RCC 7860 (cell line): ENCODE measurements at places on chromosomes 5 and 9.
A peak's percentile ranks its signal among the peaks of the same experiment; 100 is the strongest.

- DNase-seq: no peak
These were observed 71.7 kb downstream of the ZNF462 start for GRCh38 chr9:106934442-106935238.

DNA sequence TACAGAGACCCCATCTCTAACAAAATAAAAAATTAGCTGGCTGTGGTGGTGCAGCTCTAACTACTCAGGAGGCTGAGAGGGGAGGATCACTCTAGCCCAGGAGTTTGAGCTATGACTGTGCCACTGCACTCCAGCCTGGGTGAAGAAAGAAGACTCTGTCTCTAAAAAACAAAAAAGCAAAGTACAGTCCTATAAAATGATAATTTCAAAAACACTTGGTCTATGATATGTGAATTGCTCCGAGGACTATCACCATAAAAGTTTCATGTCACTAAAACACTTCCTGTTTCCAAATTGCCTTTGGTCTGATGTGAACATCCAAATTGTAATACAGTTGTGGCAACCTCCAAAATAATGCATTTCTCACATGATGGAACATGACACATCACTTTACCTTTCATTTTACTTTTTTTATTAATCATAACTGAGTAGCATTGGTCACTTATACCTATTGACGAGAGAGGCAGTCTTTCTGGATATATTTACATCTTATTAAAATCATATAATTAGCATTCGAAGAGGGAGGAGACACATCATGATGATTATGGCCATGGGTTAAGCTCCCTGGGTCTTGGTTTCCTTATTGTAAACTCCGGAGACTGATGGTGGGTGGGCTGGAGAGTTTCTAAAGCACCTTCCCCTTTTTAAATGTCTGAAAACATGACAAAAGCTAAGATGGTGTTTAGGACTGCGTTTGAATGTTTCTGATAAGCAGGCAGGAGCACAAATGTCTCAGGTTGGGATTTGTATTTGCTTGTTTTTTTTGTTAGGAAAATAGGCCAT lies 25.8 kb upstream of the CD180 start:
- no peak for DNase-seq

DNA sequence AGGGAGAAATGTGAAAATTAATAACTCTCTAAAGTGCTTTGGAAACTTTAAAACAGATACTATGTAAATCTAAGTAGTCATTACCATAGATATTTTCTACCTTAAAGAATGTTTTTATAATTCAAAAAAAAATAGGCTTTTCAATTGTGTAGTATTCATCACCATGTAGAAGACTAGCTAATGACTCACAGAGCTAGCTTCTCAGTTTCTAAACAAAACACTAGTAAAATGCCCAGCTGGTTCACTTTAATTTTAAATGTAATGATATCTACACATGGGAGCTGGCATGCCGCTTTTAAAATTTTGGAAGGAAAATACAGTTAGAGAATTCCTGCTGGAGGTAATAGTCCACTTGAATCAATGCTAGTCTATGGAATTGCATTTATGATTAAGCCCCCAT lies 509.8 kb downstream of the CSNK1G3 start:
- no peak for DNase-seq

GRCh38 chr9:77981332-77981731 lies 50.3 kb downstream of the GNAQ start:
- DNase-seq: peak; percentile 67

DNA sequence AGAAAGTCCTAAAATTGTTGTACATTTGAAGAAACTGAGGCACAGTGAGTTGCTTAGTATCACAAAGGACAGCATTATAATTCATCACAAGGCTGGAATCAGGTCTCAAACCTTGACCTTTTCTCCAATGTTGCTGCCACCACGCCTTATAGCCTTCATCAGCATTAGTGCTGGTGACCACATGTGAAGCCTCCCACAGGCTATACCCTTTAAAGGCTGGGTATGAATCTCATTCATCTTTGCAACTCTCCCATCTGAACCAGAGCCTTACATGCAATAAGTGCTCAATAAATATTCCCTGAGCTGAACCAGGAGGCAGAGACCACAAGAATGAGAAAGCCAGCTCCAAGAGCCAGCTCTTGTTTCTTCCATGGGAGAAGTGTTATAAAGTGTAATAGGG lies 104.7 kb downstream of the SPOCK1 start:
- no peak for DNase-seq

DNA sequence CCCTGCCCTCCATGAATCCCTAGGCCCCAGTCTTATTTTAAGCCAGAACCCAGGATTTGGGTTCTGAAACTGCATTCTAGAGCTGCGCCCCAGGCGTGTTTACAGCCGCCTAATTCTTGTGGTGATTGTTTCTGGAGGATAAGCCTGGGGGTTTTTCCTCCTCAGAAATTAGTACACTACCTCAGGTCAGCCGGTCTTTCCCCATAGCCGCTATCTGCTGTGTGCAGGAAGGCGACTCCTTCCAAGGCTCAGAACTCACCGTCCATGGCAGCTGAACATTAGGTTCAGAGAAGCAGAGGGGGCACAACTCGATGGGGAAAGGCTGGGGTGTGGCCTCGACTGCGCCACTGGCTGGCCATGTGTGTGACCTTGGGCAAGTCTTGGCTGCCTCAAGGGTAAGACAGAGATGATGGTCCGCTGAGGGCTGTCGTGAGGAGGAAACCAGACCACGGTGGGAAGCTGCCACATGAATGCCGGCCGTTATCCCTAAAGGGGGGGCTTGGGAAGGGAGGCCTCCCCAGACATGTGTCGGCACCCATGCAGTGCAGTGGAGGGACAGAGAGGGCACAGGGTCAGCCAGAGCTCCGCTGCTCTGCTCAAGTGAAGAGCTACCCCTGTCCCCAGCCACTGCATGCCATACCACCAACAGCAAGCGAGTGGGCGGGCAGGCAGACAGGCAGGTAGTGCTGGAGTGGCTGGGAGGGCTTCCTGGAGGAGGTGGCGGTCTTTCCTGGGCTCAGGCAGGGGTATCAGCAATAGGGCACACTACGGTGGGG lies 28.9 kb downstream of the SHB start:
- no peak for DNase-seq

GRCh38 chr5:117713585-117714198 lies 1139.1 kb upstream of the SEMA6A start:
- DNase-seq: no peak

DNA sequence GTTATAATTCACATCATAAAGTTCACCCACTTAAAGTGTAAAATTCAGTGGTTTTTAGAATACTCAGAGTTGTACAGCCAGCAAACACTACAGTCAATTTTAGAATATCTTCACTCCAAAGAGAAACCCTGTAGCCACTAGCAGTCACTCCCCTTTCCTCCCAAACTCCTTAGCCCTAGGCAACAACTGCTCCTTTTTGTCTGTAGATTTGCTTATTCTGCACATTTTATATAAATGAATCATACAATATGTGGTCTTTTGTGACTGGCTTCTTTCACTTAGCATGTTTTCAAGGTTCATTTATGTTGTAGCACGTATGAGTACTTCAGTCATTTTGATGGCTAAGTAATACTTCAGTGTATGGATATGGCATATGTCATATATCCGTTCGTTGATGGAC lies 38.7 kb downstream of the TGFBR1 start:
- no peak for DNase-seq

DNA sequence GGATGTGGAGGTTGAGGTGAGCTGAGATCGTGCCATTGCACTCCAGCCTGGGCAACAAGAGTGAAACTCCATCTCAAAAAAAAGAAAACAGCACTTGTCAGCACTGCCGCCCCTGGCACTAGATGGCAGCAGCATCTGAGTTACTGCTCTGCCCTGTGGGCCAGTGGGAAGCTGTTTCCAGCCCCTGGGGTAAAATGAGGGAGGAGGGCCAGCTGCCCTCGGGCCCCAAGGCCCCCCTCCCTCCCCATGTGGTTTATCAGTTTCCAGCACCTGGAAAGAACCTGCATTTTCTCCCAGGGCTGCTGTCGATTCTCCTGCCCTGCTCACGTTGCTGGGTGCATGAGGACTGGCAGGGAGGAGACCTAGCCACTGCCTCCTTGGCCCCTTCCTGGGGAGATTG lies 13.2 kb upstream of the CEL start:
- peak; percentile 6 for DNase-seq

- no peak for DNase-seq
These were observed 166.5 kb downstream of the RMI1 start for GRCh38 chr9:84146893-84147710.

DNA sequence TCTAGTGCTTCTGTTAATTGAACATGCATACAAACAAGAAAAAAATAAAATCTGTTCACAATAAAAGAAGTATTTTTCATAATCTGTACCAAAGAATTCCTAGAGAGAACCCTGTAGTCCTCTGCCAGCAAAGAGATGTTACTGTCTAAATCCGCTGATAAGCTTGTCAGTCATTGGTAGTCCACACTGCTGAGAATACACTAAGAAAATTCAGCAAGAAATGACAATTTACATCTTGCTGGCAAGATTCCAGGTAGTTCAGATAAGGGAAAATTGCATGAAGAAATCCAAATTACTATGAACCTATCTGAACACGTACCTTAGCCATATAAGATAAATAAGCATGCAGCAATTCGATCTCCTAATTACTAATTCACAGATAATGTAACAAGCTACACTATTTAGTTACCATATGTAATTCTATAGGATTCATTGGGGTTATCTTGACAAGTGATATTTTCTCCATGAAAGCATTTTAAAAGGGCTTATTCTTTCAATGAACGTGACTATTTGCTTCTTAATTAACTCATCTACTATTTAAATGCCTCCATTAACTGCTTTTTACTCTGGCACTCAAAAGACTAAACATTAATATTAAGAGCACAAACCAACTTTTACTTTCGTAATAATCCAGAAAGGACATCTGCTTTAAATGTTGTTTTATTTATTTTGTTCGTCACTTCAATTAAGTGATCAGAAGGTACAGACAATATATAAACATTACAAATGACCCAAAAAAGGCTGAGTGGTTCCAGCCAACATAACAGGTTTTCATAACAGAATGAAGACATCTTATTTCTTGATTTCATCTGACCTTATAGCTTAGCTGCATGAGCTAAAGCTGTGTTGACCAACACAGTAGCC lies 9.7 kb downstream of the MPDZ start:
- DNase-seq: no peak

- no peak for DNase-seq
These were observed 712.1 kb upstream of the MEF2C start for GRCh38 chr5:89595056-89595455.

- no peak for DNase-seq
These were observed 20.0 kb downstream of the ACTL7B start for GRCh38 chr9:108835831-108836230.

DNA sequence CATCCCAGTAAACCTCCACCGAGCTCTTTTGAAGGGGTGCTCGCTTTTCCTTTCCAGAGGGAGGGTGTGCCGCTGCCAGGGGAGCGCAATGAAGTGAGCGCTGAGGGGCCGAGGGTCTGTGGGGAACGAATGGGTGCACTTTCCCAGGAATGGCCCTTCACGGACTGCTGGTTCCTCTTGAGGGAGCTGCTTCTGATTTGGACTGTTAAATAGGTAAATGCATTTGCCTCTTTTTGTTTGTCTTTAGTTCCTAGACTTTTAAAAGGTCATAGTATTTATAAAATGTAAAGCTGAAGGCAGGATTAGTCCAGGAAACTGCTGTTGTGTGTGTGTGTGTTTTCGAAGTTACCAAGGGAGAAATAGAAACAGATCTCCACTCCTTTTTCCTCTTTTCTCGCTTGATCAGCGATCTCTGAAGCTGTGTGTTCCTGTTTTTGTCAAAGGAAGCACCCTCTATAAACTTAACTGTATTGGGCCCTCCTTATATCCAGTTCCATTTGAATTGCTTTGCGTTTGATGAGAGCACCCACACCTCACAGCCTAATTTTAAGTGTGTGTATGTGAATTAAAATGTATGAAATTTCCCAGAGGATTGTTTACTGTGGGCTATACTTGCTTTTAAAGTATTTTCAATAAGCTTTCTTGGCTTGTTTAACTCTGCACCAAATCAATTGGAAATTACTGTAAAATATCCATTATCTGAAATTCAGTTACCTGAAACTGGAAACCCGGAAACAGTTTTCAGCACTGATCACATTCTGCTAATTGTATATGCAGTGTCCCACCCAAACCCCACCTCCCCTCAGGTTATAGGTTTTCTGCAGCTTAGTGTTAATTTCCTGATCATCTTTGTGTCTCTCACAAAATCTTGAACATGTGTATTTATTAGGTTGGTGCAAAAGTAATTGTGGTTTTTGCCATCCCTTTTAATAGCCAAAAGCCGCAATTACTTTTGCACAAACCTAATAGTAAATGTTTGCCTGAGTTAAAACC lies 966 bp downstream of the SNX2 start:
- DNase-seq: peak; percentile 14

DNA sequence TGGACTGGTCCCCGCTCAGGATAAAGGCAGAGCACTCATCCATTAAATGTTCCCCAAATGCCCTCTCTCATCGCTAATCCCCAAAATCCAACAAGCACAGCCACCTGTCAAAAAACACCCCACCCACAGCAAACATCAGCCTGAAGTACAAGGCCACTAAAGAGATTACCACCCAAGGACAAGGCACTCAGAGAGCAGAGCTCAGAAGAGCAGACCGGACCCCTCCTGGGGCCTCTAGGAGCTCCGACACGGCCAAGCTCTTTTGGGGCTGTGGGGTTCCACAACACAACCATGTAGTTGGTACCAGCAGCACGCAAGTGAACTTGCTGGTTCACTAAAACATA lies 9.8 kb downstream of the VDAC1 start:
- no peak for DNase-seq

DNA sequence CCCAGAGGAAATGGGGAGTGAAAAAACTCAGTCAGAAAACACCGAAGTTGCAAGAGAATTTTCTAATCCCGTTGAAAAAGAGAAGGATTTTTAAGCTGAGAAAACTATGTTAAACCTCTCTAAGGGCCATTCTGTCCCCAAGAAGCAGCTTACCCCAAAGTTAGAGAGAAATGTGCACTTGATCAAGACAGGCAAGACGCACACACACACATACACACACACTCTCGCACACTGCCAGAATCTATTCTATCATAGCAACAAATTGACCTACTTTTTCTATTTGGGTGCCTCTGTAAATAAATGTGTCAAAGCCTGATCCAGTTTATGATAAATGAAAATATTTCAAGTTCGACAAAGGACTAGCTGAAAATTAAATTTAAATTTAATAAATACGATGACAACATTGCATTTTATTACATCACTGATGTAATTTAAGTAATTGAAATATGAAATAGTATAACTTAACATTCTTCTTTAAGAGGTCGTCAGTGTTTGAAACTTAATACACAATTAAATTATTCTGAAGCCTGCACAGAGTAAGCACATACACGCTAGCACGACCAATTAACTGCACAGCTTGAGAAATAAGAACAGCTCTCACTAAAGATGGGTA lies 5.9 kb downstream of the NFIL3 start:
- no peak for DNase-seq

GRCh38 chr9:126397056-126397455 lies 70.4 kb downstream of the MVB12B start:
- DNase-seq: no peak

- no peak for DNase-seq
These were observed 207.6 kb upstream of the MPDZ start for GRCh38 chr9:13487071-13487470.

GRCh38 chr5:89303033-89303480 lies 420.1 kb upstream of the MEF2C start:
- DNase-seq: no peak

DNA sequence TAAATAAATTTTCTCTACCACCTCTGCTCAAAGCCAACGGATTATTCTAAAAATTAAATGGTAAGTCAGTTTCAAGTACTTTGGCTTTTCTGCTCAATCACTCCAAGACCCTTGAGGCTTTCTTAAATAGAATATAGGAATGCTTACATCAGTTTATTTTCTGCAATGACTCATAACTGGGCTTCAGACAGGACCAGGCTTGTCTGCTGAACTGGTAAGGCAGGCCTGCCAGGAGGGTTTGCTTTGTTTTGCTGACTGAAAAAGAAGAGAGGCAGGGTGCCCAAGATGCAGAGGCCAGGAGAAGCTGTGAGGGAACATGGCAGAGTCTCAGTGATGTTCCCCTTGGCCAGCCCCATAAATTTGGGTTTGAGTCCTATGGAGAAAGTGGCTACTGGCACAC lies 60.3 kb upstream of the EPB41L4A start:
- DNase-seq: no peak
